Forelimb muscle (tissue), 1 donor: ENCODE measurements at places on chromosomes 1 and 21. TPM values are rescaled to one million over a fixed set of nuclear protein-coding genes. Genes with fewer than 3 reads are reported as not detected.

DNA sequence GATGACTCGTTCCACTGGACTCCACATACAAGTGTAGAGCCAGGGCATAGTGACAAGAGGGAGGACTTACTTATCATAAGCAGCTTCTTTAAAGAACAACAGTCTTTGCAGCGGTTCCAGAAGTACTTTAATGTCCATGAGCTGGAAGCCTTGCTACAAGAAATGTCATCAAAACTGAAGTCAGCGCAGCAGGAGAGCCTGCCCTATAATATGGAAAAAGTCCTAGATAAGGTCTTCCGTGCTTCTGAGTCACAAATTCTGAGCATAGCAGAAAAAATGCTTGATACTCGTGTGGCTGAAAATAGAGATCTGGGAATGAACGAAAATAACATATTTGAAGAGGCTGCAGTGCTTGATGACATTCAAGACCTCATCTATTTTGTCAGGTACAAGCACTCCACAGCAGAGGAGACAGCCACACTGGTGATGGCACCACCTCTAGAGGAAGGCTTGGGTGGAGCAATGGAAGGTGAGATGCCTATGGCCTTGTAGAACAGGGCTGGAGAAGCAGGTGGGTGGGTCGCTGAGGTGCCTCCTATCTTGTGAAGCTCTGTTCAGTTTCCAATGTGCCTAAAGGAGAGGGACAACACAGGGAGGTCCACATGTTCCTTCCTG, 12.1 kb downstream of the MIA3 start:
- DNase-seq = no peak

DNA sequence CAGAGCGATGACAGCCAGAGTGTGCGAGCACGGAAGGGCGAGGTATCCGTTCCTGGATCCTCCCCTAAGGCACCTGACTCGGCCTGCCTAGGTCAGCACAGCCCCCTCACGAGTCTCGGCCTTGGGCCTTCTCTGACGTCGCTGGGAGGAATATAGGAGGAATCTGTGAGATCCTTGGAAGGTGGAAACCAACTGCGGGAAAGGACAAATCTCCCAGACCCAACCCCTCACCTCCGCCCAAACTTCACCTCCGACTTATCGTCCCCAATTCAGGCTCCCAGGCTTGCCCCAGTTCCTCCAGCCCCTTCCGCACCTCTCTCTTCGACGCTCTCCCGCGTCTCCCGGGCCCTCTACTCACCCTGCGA, 494 bp downstream of the APH1A start:
- DNase-seq = no peak

GRCh38 chr1:165840423-165840822, 13.0 kb downstream of the UCK2 start:
- no peak for DNase-seq

GRCh38 chr1:160565564-160565963, 13.7 kb downstream of the CD84 start:
- DNase-seq = no peak

- DNase-seq = no peak
Measured at GRCh38 chr1:51203121-51203873, 32.8 kb upstream of the RNF11 start.

DNA sequence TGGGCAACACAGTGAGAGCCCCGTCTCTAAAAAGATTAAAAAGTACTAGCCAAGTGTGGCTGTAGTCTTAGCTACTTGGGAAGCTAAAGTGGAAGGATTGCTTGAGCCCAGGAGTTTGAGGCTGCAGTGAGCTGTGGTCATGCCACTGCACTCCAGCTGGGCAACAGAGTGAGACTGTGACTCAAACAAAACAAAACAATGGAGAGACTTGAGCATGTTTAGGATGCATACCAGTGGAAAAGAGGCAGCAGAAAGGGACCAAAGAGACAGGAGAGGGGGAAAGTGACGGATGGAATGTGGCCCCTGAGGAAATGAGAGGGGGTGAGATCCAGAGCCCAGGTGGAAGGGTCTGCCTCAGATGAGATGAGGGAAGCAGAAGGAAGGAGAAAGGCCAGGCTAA, 358.9 kb downstream of the RPS6KC1 start:
- no peak for DNase-seq

DNA sequence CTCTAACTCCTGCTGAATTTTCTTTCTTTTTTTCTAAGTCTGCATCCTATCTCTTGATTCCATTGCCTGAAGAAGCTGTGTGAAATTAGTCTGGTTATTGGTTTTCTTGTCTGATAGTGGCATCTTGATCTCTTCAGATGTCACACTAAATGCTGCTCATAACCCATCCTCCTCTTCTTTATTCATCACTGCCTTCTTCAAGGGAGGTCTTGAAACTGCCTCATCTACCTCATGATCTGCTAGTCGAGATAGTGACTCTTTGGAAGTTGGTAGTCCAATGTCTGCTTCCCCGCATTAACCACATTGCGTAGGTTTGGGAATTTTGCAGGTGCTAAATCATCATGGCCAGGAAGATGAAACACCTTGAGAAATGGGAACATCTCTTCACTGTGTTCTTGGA, 15.7 kb downstream of the DYRK3 start:
- DNase-seq = no peak

DNA sequence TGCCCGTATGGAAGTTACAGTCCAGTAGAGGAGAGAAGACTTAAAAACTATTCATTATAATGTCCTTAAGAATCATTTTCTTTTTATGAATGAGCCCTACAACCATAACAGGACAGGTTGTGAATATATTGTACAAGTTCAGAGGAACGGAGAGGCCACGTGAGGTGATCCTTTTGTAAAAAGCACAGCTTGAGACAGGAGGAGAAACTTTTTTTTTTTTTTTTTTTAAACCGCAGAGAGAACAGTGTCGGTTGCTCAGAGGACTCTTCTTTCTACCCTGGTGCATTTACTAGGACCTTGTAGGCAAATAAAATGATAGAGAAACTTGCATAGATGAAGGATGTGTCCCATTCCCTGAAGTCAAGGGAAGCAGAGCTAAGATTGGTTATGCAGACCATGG, 32.1 kb downstream of the DYRK1A start:
- DNase-seq = no peak

GRCh38 chr1:97524211-97524610, 396.6 kb downstream of the DPYD start:
- DNase-seq = no peak

GRCh38 chr1:67847466-67847865, 14.2 kb upstream of the GNG12 start:
- no peak for DNase-seq

KDF1 gene
- not detected for polyA plus RNA-seq

RHEX gene
- polyA plus RNA-seq = 0.53 TPM

GRCh38 chr1:35894183-35894582, 11.2 kb downstream of the AGO1 start:
- no peak for DNase-seq

SERINC2 gene
- polyA plus RNA-seq = 35.3 TPM

FMO2 gene
- polyA plus RNA-seq = 1.2 TPM

TMCO4 gene
- 3.0 TPM for polyA plus RNA-seq

GRCh38 chr1:24754229-24754628, 9.0 kb downstream of the CLIC4 start:
- DNase-seq = no peak

DNA sequence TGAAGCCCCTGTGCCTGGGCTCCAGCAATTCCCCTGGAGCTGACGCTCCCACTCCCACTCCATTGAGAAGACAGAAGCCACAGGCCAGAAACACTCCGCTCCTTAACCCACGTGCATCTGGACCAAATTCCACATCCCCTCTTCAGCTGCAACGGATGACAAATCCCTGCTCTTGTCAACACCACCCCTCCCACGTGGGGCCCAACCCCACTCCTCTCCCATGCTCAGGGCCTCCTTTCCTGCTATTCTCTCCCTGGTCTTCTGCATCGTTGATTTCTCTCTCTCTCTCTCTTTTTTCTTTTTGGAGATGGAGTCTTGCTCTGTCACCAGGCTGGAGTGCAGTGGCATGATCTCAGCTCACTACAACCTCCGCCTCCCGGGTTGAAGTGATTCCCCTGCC, 18.3 kb downstream of the CA6 start:
- DNase-seq = no peak

GRCh38 chr1:161068306-161069234, 1.1 kb downstream of the ARHGAP30 start:
- DNase-seq = no peak

DNA sequence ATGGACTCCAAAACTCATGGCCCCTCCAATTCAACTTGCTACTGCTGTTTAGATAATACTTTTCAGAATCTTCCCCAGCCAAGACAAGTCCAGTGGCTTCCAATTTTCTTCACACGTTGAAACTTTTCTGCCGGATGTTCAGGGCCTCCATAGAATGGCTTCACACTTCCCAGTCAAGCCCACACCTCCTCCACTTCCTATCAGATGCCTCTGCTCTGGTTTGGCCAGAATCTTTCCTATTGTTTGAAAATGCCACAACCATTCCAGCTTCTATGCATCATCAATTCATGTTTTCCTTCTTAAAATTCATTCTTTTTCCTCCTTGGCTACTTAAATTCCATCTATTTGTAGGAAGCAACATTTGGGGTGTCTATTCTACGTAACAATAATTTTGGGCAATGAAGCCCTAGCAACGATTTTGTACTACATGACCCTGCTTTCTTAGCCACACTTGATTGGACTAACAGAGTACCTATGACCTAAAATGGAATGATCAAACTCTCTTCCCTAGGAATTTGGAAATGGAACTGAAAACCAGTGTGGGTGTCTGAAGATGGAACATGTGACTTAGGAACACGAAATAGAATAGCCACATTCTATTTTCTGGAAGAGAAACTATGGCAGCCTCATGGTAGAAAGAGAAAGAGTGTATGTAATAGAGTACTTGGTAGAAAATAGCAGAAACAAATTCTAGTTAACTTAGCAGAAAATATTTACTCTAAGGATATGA, 74.1 kb upstream of the CNIH3 start:
- no peak for DNase-seq
